ENCODE measurements at places on chromosomes 13 and 19.

GRCh38 chr13:94859811-94860210 lies 147.5 kb upstream of the SOX21 start:
- DNase-seq, result no peak

DNA sequence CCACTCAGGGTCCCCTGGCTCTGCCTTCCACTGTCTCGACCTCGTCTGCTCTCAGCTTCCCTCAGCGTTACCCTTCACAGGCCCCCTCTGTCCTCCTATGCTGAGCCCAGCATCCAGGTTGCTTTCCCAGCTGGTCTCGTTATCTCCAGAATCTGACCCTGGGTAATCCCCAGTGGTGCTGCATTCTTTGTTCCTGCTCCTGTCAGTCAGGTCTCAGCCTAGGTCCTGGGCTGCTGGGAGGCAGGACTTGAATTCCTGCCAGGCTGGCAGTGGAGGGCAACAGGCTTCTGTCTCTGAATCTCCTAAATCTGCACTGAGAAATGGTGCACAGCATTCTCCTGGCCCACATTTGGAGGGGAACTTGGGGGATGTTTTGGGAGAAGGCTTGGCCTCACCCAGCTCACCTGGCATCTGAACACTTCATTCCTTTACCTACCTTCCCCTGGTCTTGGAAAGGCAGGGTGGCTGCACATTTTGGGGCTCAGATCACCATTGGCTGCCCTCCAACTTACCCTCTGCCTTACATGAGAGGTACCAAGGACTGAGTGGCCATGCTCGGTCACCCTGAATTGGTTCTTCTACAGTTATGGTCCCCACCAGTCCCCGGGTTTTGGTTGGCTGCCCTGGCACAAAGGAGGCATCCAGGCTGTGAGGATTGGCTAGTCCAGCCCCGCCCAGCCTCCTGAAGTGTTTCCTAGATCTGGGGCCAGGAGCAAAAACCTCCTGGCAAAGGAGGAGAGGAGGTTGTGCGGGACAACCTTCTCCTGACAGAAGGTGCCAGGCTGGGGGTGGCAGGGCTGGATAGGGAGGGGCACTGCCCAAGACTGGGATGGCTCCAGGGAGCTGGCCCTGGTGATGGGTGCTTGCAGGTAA lies at the start of gene CYP4F8:
CYP4F8 (plus strand) TSS at position 712 of the 873 bp plus-strand sequence. CDS start 399 bp downstream, outside the sequence.
- DNase-seq, result no peak

- no peak for DNase-seq
Measured at GRCh38 chr19:1214862-1215731, 9.5 kb downstream of the STK11 start.

GRCh38 chr13:38785042-38785441 lies 98.2 kb downstream of the FREM2 start:
- no peak for DNase-seq

GRCh38 chr13:87837946-87838345 lies 166.8 kb downstream of the SLITRK5 start:
- no peak for DNase-seq

Measured in stimulated activated CD8-positive, alpha-beta memory T cell treated with anti-CD3 and anti-CD28 coated beads, Interleukin-4, amount 100 ng/mL, for 1 hour (primary cell).